Breast epithelium (tissue), 4 donors: ENCODE measurements at places on chromosomes 1 and 21.

- no peaks in the 10 kb centered on the region for H3K4me1 ChIP-seq
- H3K4me3 ChIP-seq: no peak overlapping the region
- H3K27me3 ChIP-seq: no peaks in the 10 kb centered on the region
- H3K36me3 ChIP-seq: no peaks in the 10 kb centered on the region
- DNase-seq: peak; percentile 30
Observed at GRCh38 chr1:73593364-73593763, 604.6 kb downstream of the LRRIQ3 start.

- no peak overlapping the region for H3K4me3 ChIP-seq
- no peaks in the 10 kb centered on the region for H3K36me3 ChIP-seq
- H3K27me3 ChIP-seq: no peaks in the 10 kb centered on the region
- H3K4me1 ChIP-seq: no peaks in the 10 kb centered on the region
- H3K27ac ChIP-seq: no peak overlapping the region
Observed at GRCh38 chr1:86137436-86137835, 19.1 kb downstream of the COL24A1 start.

DNA sequence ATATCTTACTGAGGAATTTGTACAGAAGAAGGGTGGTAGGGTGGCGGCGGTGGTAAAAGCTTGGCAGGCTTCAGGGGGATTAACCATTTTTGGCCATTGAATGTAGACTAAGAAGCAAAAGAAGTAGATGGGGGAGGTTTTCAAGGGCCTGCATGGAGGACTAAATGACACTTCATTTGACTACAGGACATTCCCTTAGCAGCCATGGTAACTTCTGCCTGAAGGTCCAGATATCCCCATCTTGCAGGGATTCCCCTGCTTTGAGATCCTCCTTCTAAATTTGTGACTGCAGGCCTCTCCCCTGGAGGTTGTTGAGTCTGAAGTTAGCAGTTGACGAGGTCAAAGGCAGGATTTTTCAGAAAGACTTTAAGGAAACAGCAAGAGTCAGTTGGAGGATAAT lies 4.8 kb downstream of the VASH2 start:
- DNase-seq: no peak
- H3K27ac ChIP-seq: no peak overlapping the region
- H3K36me3 ChIP-seq: no peaks in the 10 kb centered on the region
- no peak overlapping the region for H3K4me3 ChIP-seq

GRCh38 chr1:78420181-78420580 lies 70.6 kb upstream of the PTGFR start:
- H3K27ac ChIP-seq: no peak overlapping the region
- no peaks in the 10 kb centered on the region for H3K4me1 ChIP-seq
- H3K27me3 ChIP-seq: no peaks in the 10 kb centered on the region
- H3K36me3 ChIP-seq: no peaks in the 10 kb centered on the region
- no peak overlapping the region for H3K4me3 ChIP-seq

GRCh38 chr21:34998176-34998575 lies 50.9 kb downstream of the RUNX1 start:
- no peak overlapping the region for H3K4me3 ChIP-seq
- H3K27ac ChIP-seq: peak overlapping the region; percentile 82
- no peaks in the 10 kb centered on the region for H3K4me1 ChIP-seq
- no peaks in the 10 kb centered on the region for H3K27me3 ChIP-seq
- DNase-seq: no peak

- DNase-seq: peak; percentile 69
- H3K4me1 ChIP-seq: no peaks in the 10 kb centered on the region
- H3K27me3 ChIP-seq: no peaks in the 10 kb centered on the region
- no peaks in the 10 kb centered on the region for H3K36me3 ChIP-seq
- peak overlapping the region; percentile 92 for H3K4me3 ChIP-seq
Observed at GRCh38 chr1:58781541-58782177, 2.2 kb downstream of the JUN start.

DNA sequence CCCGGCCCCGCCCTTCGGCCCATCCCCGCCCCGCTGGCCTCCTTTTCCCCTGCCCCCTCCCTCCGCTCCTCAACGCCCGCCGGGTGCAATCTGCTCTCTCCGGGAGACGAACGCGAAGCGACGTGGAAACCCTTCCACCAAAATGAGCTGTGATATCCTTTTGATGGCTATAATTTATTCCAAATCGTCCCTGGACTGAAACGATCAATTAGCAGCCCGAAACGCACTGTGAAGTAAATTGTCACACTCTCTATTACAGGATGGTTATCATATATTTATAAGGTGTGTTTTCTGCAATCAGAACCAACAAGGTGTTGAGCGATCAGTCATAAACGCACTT lies 134.6 kb upstream of the BARHL2 start:
- no peaks in the 10 kb centered on the region for H3K36me3 ChIP-seq
- no peak for DNase-seq
- H3K4me1 ChIP-seq: no peaks in the 10 kb centered on the region
- peak overlapping the region; percentile 72 for H3K4me3 ChIP-seq
- no peak overlapping the region for H3K27ac ChIP-seq

GRCh38 chr1:186899977-186900376 lies 71.2 kb downstream of the PLA2G4A start:
- H3K36me3 ChIP-seq: no peaks in the 10 kb centered on the region
- DNase-seq: no peak
- no peak overlapping the region for H3K4me3 ChIP-seq
- no peak overlapping the region for H3K27ac ChIP-seq

GRCh38 chr1:83588140-83588539 lies 410.8 kb downstream of the TTLL7 start:
- no peak overlapping the region for H3K27ac ChIP-seq
- no peak for DNase-seq
- H3K4me1 ChIP-seq: no peaks in the 10 kb centered on the region
- H3K27me3 ChIP-seq: no peaks in the 10 kb centered on the region
- H3K4me3 ChIP-seq: no peak overlapping the region

DNA sequence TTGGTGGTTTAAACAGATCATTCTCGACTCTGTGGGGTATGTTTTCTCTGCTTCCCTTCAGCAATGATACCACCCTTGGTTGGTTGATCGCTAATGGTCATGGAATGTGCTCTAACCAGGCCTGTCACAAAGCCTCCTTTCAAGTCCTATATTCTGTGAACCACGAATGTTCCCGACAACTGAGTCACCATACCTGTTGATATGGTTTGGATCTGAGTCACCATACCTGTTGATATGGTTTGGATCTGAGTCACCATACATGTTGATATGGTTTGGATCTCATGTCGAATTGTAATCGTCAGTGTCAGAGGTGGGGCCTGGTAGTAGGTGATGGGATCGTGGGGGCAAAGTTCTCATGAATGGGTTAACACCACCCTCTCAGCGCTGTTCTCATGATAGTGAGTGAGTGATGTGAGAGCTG lies 10.2 kb upstream of the CAMK2N1 start:
- peaks cover 9% of the 10 kb centered on the region for H3K36me3 ChIP-seq
- H3K4me3 ChIP-seq: no peak overlapping the region
- no peaks in the 10 kb centered on the region for H3K4me1 ChIP-seq

DNA sequence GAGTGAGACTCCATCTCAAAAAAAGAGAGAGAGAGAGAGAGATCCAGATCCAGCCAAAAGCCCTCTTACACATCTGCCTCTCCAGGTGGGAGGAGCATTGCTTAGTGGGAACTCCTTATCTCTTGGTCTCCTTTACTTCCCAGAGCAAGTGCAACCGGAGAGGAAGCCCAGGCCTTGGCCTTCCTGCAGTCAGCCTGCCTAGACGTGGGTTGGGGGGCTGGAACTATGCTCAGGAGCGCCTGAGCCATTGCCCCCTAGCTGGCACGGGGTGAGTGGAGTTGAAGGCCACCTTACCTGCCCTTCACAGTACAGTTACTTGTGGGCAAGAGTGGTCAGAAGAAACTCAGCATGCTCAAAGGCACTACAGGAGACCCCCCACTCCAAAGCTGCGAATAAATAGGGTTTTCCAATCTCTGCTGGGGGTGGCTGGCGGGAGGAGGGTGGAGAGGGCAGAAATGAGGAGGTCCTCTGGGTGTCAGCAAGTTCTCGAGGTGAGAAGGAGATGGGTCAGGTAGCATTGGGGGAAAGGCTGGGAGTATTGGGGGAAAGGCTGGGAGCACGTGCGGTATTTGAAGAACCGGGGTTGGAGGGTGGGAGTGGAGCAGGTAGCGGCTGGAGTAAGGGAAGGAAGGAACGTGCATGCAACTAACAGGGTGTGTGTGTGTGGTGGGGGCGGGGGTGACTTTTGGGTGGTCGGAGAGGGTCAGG lies 4.7 kb upstream of the DMBX1 start:
- no peaks in the 10 kb centered on the region for H3K36me3 ChIP-seq
- DNase-seq: no peak
- H3K27me3 ChIP-seq: peaks cover 3% of the 10 kb centered on the region

DNA sequence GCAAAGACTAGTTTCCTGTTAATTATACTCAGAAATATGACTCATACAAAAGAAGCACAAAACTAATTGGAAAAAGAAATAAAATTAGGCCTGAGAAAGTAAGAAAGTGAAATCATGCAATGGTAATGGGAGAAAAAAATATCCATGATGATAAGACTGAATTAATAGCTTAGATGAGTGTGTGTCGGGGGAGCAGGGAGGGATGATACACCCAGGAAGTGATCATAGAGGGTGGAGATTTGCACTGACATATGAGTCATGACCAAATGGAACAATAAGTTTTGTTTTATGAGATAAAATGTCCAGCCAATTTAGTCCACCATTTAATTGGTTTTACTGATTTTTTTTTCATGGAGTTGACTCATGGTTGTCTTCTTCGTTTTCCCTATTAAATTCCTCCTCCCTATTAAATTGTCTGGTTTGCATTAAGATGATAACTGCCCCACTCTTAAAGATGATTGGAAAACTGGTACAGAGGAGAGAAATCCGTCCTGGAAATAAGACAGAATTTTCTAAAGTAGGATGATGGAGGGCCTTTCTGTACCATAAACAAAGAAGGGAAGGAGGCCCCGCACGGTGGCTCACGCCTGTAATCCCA lies 111.7 kb upstream of the KCNJ6 start:
- no peaks in the 10 kb centered on the region for H3K27me3 ChIP-seq
- no peaks in the 10 kb centered on the region for H3K36me3 ChIP-seq
- H3K4me3 ChIP-seq: no peak overlapping the region
- DNase-seq: no peak

- H3K4me1 ChIP-seq: no peaks in the 10 kb centered on the region
- DNase-seq: no peak
- no peaks in the 10 kb centered on the region for H3K36me3 ChIP-seq
- no peak overlapping the region for H3K27ac ChIP-seq
Observed at GRCh38 chr21:36663033-36663855, 35.7 kb upstream of the SIM2 start.

GRCh38 chr1:64750875-64751274 lies 6.0 kb downstream of the RAVER2 start:
- H3K27me3 ChIP-seq: no peaks in the 10 kb centered on the region
- no peak overlapping the region for H3K4me3 ChIP-seq
- H3K4me1 ChIP-seq: peaks cover 5% of the 10 kb centered on the region
- no peak for DNase-seq
- H3K27ac ChIP-seq: no peak overlapping the region

DNA sequence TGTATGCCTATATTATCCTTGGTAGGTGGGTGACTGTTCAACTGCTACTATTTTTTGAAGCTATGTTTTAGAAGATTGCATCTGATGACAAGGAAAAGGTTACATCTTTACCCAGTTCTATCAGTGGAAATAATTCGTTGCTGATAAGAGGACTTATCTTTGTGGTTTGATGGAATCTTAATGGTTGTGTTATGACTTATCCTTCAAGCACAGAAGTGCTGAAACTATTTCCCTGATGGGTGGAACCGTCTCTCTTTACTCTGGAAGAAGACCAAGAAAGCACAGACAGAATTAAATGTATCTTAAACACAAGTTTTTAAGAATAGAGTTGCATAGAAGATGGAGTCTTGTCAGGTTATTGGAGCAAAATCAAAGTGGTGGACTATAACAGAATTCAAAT lies 437.7 kb upstream of the KAZN start:
- DNase-seq: no peak
- H3K36me3 ChIP-seq: no peaks in the 10 kb centered on the region
- H3K4me3 ChIP-seq: no peak overlapping the region
- no peaks in the 10 kb centered on the region for H3K4me1 ChIP-seq

DNA sequence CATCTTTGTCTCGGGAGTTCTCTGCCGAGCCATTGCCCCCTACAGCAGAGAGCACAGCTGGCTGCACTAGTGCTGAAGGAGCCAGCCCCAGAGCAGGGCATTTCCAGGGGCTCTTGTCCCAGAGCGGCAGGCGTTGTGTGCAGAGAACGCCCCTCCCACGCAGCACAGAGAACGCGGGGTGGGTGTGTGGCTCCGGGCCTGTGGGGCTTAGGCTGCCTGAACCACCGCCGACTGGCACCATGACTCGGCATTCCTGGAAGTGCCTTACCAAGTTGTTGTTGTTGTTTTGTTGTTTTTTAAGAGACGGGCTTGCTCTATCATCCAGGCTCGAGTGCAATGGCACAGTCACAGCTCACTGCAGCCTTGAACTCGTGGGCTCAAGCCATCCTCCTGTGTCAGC lies 15.8 kb upstream of the DIP2A start:
- H3K27ac ChIP-seq: no peak overlapping the region
- H3K36me3 ChIP-seq: peaks cover 4% of the 10 kb centered on the region
- no peaks in the 10 kb centered on the region for H3K4me1 ChIP-seq
- no peak for DNase-seq

GRCh38 chr1:47809301-47810084 lies 187.7 kb downstream of the TRABD2B start:
- no peak for DNase-seq
- H3K27me3 ChIP-seq: no peaks in the 10 kb centered on the region
- H3K27ac ChIP-seq: no peak overlapping the region
- H3K36me3 ChIP-seq: no peaks in the 10 kb centered on the region
- H3K4me1 ChIP-seq: no peaks in the 10 kb centered on the region
- H3K4me3 ChIP-seq: no peak overlapping the region

- H3K4me3 ChIP-seq: no peak overlapping the region
- DNase-seq: no peak
- no peak overlapping the region for H3K27ac ChIP-seq
- H3K36me3 ChIP-seq: no peaks in the 10 kb centered on the region
- H3K4me1 ChIP-seq: peaks cover 5% of the 10 kb centered on the region
Observed at GRCh38 chr1:169590932-169591331, 4.7 kb upstream of the F5 start.
